ENCODE measurements at places on chromosomes 4 and X. TPM values are rescaled to one million over a fixed set of nuclear protein-coding genes. Genes with fewer than 3 reads are reported as not detected.
A peak's percentile ranks its signal among the peaks of the same experiment; 100 is the strongest.

- no peak for DNase-seq
Measured at GRCh38 chr4:61397174-61397573, 197.0 kb downstream of the ADGRL3 start.

THAP9 gene
- 2.6 TPM for total RNA-seq

DNA sequence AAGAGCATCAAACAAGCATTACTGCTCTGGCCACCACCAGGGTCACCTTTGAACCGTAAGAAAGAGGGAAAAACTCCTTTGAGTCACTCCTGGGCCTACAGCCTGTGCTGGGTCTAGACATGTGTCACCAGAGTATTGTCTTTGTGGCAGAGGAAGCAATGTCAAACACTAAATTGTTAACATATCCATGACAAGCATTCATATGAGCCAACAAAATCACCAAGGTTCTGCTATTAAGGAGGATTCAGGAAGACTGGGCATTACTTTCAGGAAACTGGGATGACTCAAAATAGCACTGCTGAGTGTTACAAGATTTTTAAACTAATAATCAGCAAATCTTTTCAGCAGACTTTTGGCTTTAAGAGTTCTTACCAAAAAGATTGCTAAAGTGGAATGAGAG lies 28.1 kb downstream of the LGI2 start:
- DNase-seq, result no peak

SYN1 gene
- 0.98 TPM for total RNA-seq

GRCh38 chr4:67909905-67910584 lies 26.2 kb upstream of the TMPRSS11D start:
- no peak for DNase-seq

IL13RA2 gene
- not detected for total RNA-seq

BTK gene
- total RNA-seq, result not detected

COX7B2 gene
- total RNA-seq, result not detected

DNA sequence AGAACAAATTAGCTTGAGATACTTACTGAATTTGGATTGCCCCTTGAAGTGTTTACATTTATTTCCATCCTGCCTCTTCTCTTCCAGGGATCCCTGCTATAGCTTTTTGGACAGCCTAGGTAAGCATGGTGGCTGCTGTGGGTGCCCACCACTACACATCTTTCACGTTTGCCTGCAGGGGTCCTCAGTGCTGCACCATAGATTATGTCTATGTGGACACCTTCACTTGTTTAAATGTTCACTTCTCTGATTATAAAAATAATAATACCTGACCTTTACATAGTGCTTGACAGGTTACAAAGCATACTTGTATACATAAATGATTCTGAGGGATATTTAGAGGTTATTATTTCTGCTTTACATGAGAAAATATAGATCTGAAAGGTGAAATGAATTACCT lies 67.9 kb upstream of the SLC4A4 start:
- DNase-seq, result peak; percentile 55
